ENCODE measurements at places on chromosomes 3 and 15.
A peak's percentile ranks its signal among the peaks of the same experiment; 100 is the strongest.

GRCh38 chr15:64193971-64194370 is 31.1 kb upstream of the PPIB start:
- DNase-seq, result no peak

- no peak for DNase-seq
Measured at GRCh38 chr3:140395134-140396075, 282.5 kb upstream of the TRIM42 start.

- DNase-seq, result no peak
Measured at GRCh38 chr3:18288243-18288642, 136.9 kb downstream of the SATB1 start.

- DNase-seq, result no peak
Measured at GRCh38 chr3:13581485-13582365, 32.8 kb downstream of the FBLN2 start.

DNA sequence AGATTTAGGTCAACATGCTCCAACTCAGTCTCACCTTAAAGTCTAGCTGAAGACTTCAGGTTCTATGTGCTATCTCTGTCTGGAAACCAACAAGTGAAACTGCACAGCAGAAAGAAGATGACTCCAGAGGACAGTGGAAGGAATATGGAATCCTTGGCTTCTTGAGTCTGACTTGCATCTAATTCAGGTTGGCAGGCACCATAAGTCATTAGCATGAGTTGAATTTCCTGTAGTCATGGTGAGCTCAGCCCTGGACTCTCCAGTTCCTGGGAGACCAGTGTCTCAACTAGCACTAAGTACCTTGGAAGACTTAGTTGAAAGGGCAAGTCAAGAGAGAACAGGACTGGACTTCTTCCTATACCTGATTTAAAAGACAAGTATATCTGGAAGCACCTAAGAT is 129.7 kb downstream of the DTWD1 start:
- no peak for DNase-seq

- DNase-seq, result no peak
Measured at GRCh38 chr3:81242871-81243270, 518.6 kb downstream of the GBE1 start.

DNA sequence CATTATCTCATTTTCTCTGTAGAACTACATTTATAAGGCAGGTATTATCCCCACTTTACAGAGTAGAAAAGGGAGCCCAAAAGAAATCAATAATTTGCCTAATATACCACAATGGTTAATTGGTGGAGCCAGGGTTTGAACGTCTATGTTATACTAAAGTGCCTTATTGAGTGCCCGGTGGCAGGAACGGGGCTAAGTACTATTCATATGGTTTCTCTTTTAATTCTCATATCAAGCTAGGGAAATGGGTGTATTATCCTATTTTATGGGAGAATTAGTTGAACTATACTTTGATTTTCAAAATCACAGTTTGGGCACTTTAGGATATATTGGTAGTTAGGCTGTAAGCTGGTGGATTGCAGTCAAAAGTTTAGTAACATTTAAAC is 1.5 kb downstream of the CEP97 start:
- no peak for DNase-seq

DNA sequence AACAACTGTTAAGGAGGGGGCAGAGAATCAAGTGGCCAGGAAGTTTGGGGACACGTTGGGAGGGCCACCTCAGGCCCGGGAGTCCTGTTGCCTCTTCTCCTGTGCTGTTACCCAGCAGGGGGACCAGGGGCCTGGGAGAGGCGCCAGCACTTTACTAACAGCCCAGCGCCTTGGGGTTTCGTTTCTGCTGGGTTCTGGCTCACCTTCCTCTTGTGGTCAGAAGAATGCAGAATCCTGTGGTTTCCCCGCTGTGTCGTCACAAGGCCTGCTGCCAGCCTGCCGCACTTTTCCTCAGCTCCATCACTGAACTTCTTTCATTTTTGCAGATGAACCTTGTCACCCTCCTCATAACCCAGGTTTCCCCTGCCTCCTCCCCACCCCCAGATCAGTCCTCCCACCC is 67.7 kb downstream of the SLC30A4 start:
- no peak for DNase-seq

DNA sequence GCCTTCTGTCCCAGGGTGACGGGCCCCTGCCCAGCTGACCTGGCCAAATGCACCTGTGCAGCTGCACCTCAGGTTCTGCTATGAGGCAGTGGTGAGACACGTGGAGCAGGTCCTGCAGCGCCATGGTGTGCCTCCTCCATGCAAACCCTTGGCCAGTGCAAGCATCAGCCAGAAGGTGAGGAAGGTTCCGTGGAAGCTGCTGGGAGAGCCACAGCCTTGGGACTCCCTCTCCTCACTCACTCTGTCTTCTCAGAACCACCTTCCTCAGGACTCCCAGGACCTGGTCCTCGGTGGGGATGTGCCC is 31.6 kb downstream of the PTPN23 start:
- no peak for DNase-seq

DNA sequence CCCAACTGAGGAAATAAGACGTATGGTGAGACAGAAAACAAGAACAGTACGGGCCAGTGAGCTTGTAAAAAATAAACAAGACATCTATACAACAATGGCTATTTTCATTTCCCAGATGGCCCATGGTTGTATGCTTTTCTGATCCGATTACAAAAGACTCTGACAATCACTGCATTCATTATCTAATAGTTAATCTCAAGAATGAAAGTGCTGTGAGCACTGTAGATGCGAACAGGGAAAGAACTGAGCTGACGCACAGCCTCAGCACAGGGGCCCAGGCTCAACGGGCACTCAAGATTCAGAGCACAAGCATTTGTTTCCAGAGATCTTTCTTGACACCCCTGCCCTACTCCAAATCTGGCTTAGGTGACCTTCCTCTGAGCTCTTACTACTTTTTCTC is 6.9 kb downstream of the MTMR10 start:
- DNase-seq, result no peak

DNA sequence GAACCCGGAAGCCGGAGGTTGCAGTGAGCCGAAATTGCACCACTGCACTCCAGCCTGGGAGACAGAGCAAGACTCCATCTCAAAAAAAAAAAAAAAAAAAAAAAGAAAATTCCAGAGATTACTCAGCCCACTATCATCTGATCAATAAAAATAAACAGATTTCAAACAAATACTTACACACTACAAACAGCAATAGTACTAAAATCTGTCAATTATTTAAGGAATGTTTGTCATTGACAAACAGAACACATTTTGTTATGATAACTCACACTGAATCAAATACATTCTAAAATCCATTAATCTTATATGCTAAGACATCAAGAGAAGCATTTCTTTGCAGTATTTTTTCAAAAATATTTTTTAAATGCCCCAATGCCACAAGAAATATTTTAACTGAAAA is 7.6 kb downstream of the MYO9A start:
- no peak for DNase-seq

DNA sequence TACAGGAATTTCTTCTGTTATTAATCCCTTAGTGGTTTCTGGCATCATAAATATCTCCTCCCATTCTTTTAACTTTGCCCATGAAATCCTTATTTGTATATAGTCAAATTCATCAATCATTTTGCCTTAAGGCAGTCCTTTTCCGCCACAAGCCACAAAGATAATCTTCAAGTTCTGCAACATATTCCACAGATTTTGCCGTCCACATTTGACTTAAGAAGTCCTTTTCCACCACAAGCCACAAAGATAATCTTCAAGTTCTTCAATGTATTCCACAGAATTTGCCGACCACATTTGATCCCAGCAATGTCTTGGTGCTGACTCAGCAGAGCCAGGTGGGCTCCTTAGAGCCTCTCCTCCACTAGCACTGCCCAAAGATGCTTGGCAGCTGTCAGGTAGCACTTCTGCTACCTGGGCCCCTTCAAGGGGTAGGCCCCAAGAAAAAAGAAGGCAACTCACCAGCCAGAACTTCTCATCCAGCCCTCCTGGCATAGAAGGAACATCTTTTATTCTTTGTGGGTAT is 35.0 kb downstream of the SEC22C start:
- no peak for DNase-seq

DNA sequence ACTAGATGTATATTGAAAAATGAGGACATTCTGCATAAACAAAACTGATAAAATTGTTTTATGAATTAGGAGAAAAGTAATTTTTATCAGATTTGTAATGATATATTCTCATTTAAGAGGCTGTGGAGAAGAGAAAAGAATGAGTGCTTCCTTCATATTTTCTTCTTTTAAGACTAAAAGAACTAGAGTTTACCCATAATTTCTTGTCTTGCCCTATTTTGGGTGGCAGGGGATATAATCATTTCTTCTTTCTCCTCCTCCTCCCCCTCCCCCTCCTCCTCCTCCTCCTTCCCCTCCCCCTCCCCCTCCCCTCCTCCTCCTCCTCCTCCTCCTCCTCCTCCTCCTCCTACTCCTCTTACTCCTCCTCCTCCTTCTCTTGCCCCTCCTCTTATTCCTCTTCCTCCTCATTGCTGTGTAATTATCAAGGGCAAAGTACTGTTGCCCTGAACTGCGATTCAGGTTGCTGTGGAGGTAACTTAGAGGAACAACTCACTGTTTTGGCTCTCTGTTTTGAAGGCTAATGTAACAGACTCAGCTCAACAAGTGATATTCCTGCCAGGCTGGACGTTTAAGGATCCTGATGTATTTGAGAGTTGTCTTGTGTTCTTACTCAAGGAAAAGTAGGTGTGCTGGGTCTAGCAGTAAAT is 555.4 kb downstream of the AGBL1 start:
- no peak for DNase-seq

- no peak for DNase-seq
Measured at GRCh38 chr15:26702381-26702780, 70.5 kb downstream of the GABRB3 start.

GRCh38 chr3:27253831-27254230 is 115.4 kb downstream of the NEK10 start:
- no peak for DNase-seq

DNA sequence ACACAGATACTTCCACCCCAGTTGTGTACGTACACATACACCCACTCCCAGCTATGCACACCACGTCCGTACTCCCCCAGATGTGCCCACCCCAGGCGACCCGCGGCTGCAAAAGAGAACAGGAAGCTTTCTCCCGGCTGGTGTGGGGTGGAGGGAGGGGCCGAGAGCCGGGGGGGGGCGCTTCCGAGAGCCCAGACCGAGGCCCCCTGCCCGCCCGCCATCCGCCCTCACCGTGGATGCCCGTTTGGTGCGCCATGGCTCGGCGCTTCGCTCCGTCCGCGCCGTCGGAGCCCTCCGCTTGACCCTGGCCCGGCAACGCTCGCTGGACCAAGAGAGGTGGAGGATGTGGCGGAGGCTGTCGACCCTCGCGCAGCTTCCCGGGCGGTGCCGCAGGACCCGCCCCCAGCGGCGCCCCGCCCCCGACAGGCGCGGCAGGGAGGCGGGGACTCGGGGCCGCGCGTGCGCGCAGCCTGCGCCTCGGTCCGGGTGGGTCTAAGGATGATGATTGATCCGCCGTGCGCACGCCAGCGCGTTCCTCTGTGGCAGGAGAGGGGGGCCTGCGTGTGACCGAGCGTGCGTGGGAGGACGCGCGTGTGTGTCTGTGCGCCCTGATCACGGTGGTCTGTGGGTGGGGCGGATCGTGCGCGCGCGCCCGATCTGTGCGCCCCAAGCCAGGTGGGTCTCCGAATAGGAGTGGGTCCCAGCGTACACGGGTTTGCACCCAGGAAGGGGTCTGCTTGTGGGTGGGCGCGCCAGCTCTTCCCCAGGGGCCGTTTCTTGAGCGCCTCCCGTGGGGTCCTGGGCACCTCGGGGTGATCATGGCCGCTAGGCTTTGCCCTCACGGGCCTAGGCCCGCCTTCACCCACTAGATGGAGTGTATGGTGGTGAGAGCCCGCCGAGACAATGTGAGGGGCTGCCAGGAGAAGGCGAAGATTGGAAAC is at the start of gene TWF2:
TSS of gene TWF2 (minus strand) at position 398 of the 941 bp plus-strand sequence. CDS start at position 256, 142 bp downstream.
- peak; percentile 76 for DNase-seq

- DNase-seq, result no peak
Measured at GRCh38 chr3:27630885-27631284, 91.2 kb downstream of the EOMES start.

DNA sequence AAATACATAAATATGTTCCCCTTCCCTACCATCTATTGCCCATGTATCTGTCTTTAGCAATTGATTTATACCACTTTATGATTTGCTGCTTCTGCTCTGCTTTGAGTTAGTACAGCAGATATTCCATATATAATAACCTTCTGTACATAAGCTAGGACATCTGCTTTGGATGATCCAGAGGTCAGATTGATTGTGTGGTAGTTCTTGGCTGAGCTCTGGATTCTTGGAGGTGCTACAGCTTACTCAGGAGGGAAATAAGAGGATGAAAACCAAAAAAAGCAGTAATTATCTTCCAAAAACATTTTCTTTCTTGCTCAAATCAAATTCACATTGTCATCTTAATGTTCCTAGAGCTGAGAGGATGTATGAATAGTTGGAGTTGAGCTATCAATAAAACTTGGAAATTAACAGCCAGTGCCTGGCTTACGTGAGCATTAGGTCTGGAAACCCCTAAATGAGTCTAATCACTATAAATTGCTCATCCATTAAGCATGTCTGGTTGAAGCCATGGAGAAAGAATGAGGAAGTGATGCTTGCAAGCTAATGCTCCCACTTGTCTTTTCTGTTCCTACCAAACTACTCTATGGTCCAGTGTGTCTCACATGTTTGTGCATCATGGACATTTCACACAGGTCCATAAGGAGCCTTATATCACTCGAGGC is 36.3 kb upstream of the TMEM42 start:
- DNase-seq, result no peak

GRCh38 chr3:171842864-171843518 is at the start of gene TMEM212:
TMEM212 (plus strand) TSS chr3:171843349; CDS start chr3:171843384, 35 bp downstream.
- DNase-seq, result no peak

DNA sequence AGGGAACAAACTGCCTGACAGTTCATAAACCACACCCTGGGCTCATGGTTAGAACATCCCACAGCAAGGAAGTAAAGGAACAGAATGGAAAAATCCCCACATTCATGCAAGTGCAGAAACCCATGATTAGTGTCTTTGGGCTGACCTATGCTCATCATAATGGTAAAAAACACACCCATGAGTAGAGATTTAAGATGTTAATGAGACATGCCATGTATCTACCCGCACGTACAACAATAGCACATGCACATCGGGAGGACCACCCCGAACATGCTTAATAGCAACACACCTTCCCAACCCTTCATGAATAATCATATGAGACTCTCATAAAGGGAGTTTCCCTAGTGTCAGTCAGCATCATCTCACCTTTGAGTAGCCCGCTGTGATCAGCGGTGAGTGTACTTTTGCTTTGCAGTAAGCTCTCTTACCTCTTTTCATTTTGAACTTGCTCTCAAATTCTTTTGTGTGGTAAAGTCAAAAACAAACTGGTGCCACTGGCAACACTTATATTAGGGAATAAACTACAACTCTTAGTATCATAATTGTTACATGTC is 23.2 kb downstream of the ZBED2 start:
- DNase-seq, result no peak

GRCh38 chr15:100727291-100727851 is 125.0 kb downstream of the ASB7 start:
- no peak for DNase-seq
